Activated CD4-positive, alpha-beta T cell treated with anti-CD3 and anti-CD28 coated beads for 48 hours (primary cell): ENCODE measurements at places on chromosomes 11 and 22.

DNA sequence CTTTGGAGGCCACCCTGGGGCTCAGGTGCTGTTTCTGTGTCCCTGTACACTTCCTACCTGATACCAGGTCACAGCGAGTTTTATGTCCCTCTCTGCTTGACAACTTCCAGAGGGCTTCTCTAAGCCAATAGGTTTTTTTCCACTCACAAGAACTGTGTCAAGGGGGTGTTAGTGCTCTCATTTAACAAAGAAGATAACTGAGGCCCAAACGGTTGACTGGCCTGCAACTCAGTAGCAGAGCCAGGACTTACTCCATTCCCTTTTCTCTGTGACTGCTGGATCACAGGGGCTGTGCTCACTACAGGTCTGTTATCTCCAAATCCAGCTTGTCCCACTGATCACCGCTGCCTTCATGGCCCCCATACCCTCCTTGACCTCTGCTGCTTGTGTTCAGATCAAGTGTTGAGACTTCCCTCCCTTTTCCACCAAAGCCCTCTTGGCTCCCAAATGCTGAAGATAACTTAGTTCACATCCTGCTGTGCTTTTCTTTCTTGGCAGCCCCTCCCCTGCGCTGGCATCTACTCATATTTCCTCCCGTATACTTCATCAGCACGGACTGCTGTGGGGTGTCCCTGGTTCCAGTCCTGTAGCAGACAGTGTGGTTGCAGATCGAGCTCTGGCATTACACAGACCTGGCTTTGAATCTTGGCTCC, 41.3 kb downstream of the POU2F3 start:
- no peak for DNase-seq

DNA sequence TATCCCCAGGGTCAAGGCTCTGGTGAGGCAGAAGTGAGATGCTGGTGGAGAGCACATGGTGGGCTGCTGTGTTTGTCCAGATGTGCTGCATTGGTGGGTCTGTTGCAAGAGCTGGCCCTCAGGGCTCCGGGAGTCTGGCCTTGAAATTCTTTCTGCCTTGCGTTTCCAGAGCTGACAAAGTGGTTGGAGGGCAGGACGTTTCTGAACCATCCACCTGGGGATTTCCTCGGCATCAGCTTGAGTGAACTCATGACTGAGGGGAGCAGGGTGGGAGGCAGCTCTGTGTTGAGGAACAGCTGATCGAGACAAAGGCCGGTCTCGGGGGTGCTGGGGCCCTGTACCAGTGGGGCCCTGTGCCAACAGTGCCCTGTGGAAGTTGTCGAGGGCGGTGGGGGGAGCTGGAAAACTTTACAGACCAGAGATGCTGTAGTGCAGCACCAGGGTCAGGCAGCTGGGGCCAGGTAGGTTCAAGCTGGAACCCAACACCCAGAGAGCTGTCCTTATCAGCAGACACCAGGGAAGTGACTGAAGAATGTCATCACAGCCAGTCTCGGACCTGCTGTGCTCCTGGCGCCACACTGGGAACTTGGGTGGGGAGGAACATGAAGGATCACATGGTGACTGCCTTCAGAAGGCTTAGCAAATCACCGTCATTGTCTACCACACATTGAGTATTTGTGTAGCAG, 4.9 kb downstream of the TSKU start:
- no peak for DNase-seq

DNA sequence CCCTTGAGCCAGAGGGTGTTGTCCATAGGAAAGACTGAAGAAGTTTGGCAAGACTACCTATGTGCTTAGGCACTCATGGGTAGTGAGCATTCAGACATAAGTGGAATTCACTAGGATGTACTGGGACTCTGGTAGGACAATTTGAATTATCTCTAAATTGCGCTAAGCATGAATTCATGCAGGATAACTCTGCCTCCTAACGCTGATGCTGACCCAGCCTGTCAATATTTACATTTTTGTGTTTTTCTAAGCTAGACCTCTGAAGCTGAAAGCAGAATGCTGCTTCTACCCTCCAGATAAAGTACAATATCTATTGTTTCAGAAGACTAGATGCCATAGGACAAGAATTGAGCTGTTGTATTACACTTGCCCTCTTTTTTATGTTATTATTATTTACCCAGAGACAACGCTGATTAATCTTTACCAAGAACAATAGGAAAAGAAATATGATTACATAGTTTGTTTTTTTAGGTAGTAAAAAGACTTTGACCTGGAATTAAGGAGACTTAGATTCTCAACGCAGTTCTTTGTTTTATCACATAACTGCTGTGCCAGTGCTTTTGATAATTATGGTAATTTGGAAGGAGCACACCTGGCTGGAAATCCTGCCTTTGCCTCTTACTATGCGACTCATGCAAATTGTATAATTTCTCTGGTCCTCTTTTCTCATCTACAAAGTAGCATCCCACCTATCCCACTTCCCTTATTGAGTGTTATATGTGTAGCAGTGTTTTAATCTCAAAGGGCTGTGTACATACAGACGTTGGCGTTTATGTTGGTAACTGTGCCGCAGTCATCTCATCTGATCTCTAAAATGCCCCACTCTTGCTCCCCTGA, 21.2 kb upstream of the GRAMD1B start:
- no peak for DNase-seq

- no peak for DNase-seq
Observed at GRCh38 chr11:128259816-128260215, 327.5 kb downstream of the ETS1 start.

DNA sequence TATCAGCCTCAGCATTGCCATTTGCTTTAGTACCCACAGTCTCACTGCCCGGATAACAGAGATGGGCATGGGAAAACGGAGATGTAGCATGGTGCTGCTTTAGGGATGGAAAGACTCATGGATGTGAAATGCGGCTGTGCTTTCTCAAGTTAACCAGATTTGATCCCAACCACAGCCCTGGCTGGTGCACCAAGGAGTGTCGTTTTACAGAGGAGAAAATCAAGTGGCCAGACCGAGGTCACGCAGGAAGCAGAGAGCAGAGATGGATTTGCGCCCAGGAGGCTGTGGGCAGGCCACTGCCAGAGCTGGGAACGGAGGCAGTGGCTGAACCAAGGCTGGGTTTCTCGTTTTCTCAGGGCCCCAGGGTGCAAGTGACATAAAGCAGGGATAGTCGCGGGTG, 9.0 kb downstream of the MB start:
- no peak for DNase-seq

GRCh38 chr11:28547321-28547741, 439.1 kb downstream of the METTL15 start:
- DNase-seq: no peak

GRCh38 chr22:19240813-19241592, 50.5 kb downstream of the CLTCL1 start:
- DNase-seq: no peak

DNA sequence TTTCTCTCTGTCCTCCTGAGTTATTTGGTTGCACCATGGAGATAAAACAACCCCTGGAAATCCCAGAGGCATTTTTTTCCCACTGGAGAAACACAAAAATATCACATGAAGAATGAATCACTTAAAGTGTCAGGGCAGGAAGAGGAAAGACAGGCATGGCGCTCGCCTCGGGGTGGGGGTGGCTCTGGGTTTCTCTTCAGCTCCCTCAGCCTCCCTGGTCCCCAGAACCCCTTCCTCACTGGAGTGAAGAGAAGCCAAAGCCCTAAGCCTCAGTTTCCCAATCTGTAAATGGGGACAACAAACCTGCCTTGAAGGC, 938 bp downstream of the SHISAL1 start:
- DNase-seq: no peak

DNA sequence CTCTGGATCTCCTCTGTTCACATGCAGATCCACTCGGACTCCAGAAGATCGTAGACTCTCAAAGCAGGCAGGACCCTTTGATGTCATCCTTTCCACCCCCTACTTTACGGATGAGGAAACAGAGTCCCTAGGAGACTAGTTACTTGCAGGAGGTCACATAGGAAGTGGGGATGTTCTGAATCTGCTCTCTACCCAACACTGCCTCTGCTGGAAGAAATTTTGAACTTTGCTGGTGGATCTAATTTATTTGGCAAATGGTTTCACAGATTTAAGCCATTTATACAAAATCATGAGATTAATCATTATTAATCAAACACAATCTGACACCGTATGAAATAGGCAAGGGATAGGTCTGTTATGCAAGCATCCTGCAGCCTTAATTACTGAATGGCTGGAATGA, 55.0 kb upstream of the USP47 start:
- no peak for DNase-seq

DNA sequence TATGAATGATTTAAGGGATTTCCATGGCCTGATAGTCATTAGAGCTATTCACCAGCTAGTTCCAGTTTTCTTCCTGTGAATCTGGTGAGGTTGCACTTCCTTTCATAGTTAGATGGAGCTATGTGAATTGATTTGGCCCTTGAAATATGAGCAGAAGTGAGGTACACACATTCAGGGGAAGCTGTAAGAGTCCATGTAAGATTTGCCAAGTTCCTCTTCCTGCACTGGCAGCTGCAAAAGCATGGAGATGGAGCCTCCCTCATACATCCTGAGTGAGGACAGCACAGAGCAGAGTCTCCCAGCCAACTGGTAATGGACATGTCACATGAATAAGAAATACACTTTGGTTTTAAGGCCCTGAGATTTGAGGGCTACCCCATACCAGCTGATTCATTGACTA, 111.7 kb downstream of the CD44 start:
- DNase-seq: no peak

- DNase-seq: peak; percentile 79
Observed at GRCh38 chr11:65553301-65554001, 4.7 kb downstream of the LTBP3 start.

GRCh38 chr11:118485273-118485672, 42.0 kb upstream of the TTC36 start:
- no peak for DNase-seq

DNA sequence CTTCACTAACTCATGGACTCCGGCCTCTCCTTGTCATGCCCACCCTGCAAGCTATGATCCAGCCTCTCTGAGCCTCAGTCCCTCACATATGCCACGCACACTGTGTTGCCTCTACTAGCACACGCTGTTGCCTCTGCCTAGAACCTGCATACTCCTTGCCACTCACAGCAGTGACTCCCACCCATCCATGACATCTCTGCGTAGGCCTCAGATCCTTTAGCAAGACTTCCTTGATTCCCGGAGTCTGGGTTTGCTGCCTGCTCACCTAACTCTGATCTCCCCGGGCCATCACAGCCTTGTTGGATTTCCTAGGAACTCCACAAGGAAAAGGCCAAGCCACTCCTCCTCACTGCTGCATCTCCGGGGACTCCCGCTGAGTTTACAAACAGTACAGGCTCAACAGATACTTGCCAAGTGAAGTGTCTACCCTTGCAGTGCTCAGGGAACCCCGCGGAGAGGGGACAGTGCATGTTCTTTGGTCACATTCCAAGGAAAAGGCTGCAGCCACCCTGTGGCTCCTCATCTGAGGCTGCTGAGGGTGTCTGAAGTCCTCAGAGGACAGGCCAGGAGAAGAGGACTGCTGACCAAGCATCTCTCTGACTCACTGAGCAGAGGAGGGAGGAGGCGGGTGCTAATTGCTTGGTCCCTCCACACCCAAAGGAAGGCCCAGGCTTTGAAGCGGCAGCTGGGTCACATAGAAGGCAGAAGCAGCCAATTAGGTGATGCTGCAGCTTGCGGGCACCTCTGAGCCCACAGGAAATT, 42.4 kb upstream of the NAV2 start:
- no peak for DNase-seq

- DNase-seq: no peak
Observed at GRCh38 chr11:72241291-72241781, 2.6 kb downstream of the PHOX2A start.

- no peak for DNase-seq
Observed at GRCh38 chr11:112336356-112336886, 75.8 kb upstream of the PLET1 start.

DNA sequence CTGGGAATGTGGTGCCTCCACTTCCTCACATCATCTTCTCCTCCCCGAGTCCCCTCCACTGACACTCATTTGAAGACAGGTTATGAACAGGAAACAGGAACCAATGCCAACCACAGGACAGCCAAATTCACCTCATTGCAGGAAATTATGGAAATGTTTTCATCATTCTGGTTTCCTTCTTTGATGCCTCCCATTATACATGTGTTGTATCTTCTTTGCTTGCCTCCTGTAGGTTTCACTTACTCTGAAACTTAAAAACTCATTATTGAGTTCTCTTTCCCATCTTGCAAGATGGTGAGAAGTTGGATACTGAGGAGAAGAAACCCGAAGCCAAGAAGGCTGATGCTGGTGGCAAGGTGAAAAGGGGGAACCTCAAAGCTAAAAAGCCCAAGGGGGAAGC, 108.5 kb downstream of the PHF21B start:
- no peak for DNase-seq

GRCh38 chr11:113514856-113515255, 39.7 kb upstream of the DRD2 start:
- DNase-seq: no peak

- DNase-seq: no peak
Observed at GRCh38 chr22:36326178-36327161, 61.3 kb downstream of the MYH9 start.

DNA sequence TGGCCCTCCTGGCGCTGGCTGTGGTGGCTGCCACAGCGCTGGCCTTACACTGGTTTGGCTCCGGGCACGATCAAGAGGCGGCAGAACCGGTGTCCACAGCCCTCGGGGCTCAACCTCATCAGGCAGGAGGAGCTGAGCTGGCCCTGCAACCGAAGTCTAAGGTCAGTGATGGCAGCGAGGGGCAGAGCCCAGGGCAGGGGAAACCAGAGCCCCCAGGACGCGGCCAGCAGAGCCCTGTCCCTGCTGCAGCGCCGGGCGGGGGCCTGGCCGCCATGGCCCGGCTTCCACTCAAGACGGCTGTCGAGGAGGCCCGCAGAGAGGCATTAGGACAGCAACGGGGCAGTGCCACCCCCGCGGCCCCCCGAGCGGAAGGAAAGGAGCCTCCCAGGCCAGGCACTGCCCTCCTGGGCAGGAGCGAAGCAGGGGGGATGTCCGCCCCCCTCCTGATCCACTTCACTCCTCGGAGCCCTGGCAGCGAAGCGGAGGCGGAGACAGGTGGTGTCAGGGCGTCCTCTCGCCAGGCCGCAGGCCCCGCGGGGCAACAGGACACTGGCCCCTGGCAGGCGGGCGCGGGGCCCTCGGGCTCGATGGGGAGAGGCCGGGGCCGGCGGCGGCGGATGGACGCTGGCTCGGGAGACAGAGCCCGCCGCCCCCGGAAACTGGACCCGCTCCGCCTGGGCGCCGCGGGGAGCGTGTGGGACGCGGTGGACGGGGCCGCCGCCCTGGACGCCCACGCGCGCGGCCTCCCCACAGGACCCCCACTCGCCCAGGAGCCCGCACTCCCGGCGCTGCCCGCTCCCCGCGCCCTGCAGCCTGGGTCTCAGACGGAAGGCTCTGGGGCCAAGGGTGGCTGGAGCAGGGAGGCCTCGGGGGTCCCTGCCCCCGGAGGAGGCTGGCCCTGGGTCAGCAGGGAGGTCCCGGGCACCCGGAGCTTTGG, 895 bp downstream of the KLHDC7B start:
- DNase-seq: no peak

DNA sequence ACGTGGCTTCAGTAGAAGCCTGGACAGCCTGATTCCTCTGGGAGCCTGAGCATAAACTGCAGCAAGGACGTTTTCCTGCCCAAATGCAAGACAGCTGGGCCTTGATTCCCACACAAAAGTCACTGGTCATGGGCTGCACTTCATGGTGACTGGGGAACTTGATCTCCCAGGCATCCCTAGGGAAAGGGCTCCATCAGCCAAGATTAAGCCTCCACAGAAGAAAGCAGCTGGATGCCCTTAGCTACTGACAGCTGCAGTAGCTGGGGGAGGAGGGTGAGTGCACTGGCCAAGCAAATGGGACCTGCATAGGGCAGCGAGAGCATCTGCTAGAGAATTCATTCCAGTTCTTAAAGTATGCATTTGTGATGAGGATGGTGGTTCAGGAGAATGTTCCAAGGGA, 267.4 kb upstream of the ISX start:
- DNase-seq: no peak

- no peak for DNase-seq
Observed at GRCh38 chr11:86087256-86087655, 18.4 kb upstream of the PICALM start.

- DNase-seq: no peak
Observed at GRCh38 chr11:119006656-119007055, 8.7 kb downstream of the CENATAC start.
